ENCODE measurements at places on chromosomes 5 and 9.

- DNase-seq, result no peak
These were observed 5.8 kb downstream of the FPGS start for GRCh38 chr9:127808347-127809001.

GRCh38 chr5:675871-676698 lies 17.1 kb downstream of the TPPP start:
- DNase-seq, result no peak

GRCh38 chr9:92963831-92964606 lies 16.7 kb downstream of the FGD3 start:
- DNase-seq, result peak; percentile 62

DNA sequence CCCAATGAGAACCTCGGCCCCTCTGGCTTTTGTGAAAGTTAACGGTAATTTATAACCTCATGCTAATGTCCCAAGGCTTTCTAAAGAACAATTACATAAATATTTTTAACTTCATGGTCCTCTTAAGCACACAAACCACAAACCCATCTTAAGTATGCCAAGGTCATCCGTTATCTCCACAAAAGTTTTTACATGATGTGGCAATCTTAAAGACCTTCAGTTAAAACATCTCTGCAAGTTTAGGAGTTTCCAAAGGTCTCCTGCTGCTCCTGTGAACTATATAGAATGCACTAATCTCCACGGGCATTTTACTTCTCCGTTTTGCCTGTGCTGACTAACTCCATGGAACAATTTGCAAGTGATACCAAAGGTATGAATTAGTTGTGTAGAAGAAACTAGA lies 228.2 kb downstream of the TLE1 start:
- DNase-seq, result no peak

DNA sequence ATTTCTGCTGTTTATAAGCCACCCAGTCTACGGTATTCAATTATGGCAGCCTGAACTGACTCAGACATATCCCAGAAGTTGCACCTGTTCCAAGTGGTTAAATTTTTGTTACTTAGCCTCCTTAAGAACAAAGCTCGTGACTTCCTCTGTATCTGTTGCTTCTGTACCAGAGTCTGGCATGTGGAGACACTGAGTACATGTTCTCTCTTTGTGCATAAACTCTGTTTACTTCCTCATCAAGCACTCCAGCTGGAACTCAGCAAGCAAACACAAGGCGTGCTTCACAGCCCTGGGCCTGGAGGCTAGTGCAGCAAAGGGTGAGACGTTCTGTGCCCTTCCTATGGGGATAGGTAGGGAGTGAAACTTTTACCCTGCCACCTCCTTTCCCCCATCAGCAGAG lies 19.0 kb downstream of the C9orf152 start:
- DNase-seq, result no peak

GRCh38 chr9:35495984-35496383 lies 6.1 kb downstream of the RUSC2 start:
- no peak for DNase-seq

DNA sequence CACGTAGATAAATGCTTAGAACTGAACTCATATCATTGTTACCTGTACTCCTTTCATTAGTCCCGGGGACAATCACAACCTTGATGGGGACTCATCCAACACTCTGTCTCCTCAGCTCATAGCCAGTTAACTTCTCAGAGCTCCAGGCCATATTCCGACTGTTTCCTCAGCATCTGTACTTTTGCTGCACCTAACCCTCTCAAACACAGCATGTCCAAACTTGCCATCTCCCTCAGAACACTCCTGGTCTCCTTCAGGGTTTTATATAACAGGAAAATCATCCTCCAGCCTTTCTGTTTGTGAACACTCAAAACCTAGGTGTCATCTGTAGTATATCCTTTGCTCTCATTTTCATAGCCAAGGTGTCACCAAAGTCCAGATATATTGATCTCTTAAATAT lies 150.5 kb downstream of the CDH6 start:
- no peak for DNase-seq

- DNase-seq, result no peak
These were observed 43.2 kb upstream of the BRINP1 start for GRCh38 chr9:119412399-119412798.

DNA sequence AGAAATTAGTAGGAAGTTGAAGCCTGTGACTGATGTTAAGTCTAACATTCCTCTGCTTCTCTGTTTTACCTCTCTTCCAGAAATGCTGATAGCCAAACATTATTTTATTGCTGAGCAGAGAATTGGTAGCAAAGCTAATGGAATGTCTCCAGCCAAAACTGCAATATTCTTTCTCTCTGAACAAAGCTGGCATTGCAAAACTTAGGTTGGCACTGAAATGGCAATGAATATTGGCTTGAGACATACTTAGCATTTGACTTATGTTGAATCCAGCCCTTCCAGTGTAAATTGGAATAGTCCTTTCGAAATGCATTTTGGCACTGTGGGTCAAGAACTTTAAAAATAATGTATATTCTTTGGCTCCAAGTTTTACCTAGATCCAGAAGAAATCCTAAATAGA lies 21.1 kb downstream of the FAF2 start:
- DNase-seq, result no peak

- no peak for DNase-seq
These were observed 63.3 kb downstream of the CARTPT start for GRCh38 chr5:71782393-71782770.

GRCh38 chr5:180053061-180053602 lies 18.4 kb downstream of the RNF130 start:
- no peak for DNase-seq

- DNase-seq, result no peak
These were observed 61.9 kb upstream of the ELL2 start for GRCh38 chr5:96023518-96023917.

DNA sequence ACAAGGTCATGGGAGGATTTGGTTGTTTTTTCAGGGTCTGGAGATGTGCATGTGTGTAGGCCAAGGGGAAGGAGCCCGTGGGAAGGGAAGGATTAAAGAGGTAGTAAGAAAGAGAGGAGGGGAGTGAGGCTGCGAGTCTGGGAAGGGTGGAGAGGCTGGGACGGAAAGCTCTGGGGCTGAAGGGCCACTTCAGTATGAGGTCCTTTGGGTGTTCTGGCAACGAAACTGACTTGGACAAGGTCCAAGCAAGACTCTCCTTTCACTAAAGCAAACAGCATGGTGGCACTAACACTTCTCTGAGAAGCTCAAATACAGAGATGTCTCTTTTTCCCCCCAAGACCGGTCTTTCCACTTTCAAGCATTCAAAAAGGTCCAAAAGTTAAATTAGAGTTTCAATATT lies 394.5 kb downstream of the ARHGEF28 start:
- DNase-seq, result no peak

- DNase-seq, result no peak
These were observed 69.3 kb downstream of the ALDH7A1 start for GRCh38 chr5:126525630-126526245.

DNA sequence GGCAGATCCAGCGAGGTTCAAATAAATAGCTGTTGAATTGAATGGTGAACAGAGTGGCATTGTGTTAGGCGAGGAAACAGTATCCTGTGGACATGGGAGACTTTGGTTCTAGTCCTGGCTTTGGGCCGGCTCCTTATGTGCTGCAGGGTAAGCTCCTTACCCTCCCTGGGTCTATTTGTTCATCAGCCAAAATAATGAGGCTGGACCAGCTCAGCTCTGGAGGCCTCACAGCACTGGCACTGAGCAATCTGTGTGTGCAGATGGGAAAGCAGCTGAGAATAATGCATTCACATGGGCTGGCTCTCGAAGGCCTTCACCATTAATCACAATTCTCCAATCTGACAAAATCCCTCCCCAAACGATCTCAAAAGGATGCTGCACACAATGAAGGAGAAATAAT lies 81.9 kb downstream of the APBA1 start:
- DNase-seq, result no peak

GRCh38 chr9:85898332-85898731 lies 42.6 kb upstream of the NAA35 start:
- no peak for DNase-seq

- DNase-seq, result no peak
These were observed 998.8 kb downstream of the MAT2B start for GRCh38 chr5:164504141-164504772.

- DNase-seq, result no peak
These were observed 14.1 kb downstream of the FGF1 start for GRCh38 chr5:142671801-142672200.

GRCh38 chr5:141783947-141784296 lies 94.3 kb downstream of the PCDH1 start:
- no peak for DNase-seq

GRCh38 chr9:95580812-95581761 lies 64.3 kb upstream of the PTCH1 start:
- DNase-seq, result no peak

- DNase-seq, result no peak
These were observed 64.5 kb downstream of the STARD4 start for GRCh38 chr5:111447822-111448221.

DNA sequence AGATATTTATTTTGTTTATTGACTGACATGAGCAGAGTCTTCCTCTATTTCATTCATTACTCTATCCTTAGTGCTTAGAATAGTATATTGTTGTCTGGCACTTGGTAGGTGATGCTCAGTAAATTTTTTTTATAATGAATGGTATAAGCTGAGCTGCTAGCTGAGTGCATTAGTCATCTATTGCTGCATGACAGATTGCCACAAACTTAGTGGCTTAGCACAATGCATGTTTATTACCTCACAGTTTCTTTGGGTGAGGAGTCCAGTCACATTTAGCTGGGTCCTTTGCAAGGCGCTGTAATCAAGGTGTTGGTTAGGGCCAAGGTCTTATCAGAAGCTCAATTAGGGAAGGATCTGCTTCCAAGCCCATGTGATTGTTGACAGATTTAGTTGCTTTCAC lies 23.1 kb downstream of the SMAD5 start:
- no peak for DNase-seq

DNA sequence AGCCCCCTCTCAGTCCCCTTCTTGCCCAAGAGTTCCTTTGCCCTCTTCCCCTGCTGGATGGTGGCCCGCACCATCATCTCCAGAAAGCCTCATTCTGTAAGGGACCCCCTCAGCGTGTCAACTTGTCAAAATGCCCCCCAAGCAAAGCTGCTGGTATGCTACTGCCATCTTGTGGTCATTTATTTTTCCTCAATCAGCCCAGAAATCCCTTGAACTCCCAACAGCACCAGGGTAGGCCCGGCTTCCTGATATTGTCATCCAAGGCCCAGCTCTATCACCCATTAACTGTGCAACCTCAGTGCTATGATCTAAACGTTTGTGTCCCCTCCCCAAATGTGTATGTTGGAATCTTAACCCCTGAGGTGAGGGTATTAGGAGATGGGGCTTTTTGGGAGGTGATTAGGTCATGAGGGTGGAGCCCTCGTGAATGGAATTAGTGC lies 53.2 kb upstream of the FBXW11 start:
- DNase-seq, result no peak

DNA sequence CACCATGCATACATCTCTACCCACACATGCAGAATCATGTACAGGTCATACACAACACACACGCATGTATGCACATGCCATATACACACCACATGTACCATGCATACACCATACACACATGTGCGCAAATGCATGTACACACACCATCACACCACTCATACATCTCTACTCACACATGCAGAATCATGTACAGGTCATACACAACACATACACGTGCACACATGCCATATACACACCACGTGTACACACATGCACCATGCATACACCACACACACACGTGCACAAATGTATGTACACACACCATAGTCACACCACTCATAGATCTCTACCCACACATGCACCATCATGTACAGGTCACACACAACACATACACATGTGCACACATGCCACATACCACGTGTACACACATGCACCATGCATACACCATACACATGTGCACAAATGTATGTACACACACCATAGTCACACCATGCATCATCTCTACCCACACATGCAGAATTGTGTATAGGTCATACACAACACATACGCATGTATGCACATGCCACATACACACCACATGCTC lies 14.0 kb downstream of the GRIN1 start:
- no peak for DNase-seq

DNA sequence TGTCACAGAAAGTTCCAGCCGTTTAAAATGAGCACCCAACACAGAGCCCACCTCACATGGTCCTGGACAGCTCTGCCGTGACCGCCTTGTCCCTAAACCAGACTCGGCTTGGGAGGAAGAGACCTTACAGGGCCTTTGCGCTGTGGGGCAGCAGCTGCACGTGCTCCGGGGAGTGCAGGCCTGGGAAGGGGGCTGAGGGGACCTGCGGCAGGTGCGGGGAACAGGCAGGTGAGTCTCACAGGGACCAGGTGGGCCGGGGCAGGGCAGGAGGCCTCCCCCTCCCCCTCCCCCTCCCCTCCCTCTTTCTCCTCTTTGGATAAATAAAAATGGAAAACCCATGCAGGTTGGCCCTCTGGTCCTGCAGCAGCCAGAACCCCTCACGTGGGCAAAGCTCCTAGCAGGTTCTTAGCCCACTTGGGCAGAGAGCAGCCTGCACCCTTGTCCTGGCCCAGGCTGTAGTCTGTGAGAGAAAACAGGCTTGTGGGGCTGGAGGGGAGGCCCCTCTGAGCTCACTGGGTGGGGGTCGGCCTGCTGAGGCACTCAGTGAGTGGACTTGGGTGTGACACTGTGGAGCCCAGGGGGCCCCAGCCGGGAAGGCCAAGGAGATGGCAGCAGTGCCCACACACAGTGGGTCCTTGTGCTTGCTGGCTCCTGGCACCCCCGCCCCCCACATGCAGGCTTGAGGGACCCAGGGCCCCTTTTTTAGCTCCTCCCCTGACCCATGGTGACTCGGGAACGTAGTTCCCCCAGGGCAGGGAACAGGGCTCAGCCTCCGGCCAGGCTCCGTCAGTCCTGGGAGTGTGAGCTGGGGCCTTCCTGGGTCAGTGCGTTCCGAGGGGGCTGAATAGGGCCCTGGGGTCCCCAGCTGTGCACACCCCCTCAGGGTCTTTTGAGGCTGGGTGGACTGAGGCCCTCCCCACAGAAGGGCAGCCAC lies 40.0 kb upstream of the CACNA1B start:
- DNase-seq, result no peak

DNA sequence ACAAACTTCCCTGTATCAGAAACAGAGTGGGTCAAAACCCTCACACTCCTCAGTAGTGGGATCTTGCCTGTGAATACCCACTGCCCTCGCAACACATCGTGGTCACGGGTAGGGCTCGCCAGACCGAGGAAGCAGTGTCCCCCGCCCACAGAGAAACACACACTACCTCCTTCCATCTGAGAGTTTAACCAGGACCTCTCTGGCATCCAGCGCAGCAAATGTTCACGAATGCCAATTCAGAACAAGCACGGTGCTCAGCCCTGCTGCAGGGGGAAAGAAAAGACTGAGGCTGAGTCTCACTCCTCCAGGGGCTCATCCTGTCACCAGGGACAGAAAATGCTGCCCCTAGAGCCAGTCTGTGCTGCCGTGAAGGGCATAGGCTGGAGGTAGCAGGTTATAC lies 42.5 kb upstream of the SYNPO start:
- DNase-seq, result no peak

DNA sequence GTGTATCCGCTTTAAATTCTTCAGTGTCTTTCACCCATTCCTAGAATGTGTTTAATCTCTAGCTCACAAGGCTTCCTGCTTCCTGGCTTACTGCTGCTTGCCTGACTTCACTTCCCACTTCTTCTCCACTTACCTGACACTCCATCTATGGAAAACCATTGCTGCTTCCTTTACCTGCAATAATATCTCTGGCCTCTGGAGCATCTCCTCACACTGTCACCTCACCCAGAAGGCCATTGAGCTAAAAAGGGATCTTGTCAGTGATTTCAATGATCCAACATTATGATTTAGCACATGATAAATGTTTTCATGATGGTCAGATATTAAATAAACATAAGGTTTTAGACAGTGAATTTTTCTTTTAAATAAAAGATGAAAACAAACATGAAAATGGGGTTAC lies 281.1 kb downstream of the MRPS30 start:
- DNase-seq, result no peak

- DNase-seq, result no peak
These were observed 2.8 kb downstream of the CCDC152 start for GRCh38 chr5:42759456-42759855.

- DNase-seq, result no peak
These were observed 302.5 kb downstream of the SH3GL2 start for GRCh38 chr9:17881371-17881770.
